ENCODE measurements at places on chromosomes 2 and 18.
A peak's percentile ranks its signal among the peaks of the same experiment; 100 is the strongest.

DNA sequence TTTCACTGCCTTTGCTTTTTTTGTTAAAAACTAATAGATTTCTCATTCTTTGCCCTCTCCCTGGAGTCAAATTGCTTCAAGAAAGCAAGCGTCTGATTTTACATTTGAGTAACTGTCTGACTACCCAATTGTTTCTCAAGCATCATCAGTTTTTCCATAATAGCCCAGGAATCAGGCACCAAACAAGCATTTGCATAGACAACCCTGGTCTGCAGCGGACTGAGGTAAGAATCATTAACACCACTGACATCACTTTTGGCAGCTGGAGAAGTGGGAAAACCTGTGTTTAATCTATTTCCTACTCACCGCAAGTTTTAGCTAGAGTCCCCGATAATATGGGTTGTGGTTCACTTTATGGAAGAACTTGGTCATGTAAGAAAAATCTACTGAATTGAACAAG lies 55.7 kb downstream of the IRS1 start:
- no peak for DNase-seq

- DNase-seq = no peak
Measured at GRCh38 chr2:12083713-12084419, 337.4 kb downstream of the LPIN1 start.

DNA sequence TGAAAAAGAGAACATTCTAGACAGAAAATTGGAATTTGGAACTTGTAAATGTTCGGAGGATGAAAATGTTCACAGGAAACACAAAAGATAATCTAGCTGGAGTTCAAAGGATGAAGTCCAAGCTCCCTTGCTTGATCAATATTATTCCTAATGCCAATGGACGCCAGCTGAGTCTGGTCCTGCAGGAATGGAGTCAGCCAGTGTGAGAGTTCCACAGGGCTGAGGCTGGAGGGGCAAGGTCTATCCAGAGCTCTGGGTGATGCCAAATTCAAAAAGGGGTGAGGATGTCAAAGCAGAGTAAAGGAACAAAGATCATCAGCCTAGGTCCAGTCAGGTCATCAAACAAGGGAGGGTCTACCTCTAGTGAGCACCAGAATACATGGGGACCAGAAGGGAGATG lies 78.5 kb upstream of the CTNNA2 start:
- DNase-seq = no peak

DNA sequence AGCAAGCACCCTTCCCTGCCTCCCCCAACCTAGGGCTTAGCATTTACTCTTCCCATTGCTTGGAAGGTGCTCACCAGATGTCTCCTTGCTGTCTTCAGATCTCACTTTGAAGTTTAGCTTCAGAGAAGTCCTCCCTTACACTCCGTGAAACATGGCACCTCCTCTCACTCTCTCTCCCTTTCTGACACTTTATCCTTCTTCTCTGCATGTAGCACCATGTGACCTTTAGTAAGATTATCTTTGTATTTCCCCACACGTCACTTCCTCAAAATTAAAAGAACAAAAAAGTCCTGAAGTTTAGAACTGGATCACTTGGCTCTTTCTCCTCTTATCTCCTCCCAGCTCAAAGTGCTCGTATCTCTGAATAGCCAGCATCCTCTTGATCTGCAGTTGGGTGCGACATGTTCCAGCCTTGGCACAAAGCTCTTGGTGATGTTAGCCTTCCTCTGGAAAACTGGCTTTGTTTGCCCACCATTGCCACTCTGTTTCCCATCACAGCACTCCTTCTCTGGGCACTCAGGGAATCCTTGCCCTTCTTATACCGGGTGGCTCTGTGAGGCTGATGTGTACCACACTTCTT lies 40.6 kb upstream of the EPAS1 start:
- no peak for DNase-seq

- DNase-seq = no peak
Measured at GRCh38 chr2:172300851-172301250, 126.5 kb upstream of the ITGA6 start.

- peak; percentile 68 for DNase-seq
Measured at GRCh38 chr2:232230560-232230959, 148.0 kb upstream of the ALPP start.

- DNase-seq = no peak
Measured at GRCh38 chr18:79503406-79503805, 107.7 kb downstream of the NFATC1 start.

DNA sequence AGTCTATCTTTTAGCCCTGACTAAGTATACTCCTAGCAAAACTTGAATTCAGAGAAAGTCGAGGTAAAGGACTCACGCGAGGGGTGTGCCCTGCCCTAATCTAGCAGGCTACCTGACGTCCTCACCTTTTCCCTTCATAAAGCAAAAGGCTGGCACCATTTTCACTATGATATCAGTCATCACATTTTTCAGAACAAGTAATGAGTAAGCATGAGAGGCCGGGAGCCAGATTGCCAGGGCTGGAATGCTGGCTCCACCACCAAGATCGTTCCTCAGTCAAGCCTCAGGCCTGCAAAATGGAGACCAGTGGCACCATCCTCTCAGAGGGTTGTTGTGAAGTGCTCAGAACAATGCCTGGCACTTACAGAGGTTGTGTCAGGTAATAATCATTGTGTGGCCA lies 18.7 kb upstream of the NCKAP5 start:
- no peak for DNase-seq

- DNase-seq = no peak
Measured at GRCh38 chr2:10179422-10179821, 56.9 kb downstream of the RRM2 start.

DNA sequence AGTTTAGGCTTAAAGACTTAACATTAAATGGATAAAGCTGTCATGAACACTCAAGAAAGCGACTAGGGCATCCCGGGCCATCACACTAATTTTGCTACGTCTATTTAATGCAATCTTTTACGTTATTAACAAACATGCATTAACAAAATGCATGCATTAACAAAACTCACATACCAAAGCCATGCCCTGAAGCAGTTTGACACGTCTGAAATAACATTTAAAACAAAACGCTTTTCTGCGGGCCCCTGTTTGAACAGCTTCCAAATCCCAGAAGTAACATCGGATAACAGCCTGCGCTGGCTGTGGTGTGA lies 458 bp downstream of the B4GALT6 start:
- DNase-seq = no peak

DNA sequence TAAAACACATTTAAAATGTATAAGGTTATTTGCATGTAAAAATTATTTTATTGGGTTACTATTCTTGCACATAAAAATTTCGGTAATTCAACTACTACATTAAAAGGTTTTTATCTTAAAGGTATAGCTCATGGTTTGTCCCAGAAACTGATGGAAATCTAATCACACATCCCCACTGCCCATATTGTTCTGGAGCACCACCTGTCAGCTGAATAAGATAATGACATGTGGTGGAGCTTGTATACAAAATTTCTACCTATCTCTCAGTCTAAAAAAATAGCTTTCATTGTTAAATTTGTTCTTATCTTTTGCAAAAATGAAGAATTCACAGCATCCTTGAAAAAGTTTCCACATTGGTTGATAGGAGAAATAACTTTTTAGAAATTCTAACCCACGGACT lies 18.3 kb downstream of the ERBB4 start:
- DNase-seq = peak; percentile 49

GRCh38 chr18:69557282-69557681 lies 156.6 kb downstream of the DOK6 start:
- no peak for DNase-seq
